ENCODE measurements at places on chromosomes 3 and 15.

- no peak for DNase-seq
Measured at GRCh38 chr3:169695031-169695430, 31.5 kb upstream of the MECOM start.

DNA sequence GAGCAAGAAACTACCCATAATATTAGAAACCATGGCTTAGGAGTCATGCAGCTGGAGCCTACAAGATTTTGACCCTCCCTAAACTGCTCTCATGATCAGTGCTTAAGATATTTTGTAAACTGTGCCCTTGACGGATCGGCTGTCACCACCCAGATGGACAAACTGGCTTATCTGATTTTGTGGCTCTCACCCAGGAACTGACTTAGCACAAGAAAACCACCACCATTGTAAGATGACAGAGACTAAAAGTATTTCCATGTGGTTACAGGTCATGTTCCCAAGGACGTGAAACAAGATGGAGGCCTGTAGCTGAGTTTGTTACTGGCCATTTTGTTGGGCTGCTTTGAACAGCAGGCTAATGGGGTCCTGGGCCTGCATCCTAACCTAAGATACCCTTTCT is 940.9 kb downstream of the OTOL1 start:
- no peak for DNase-seq

DNA sequence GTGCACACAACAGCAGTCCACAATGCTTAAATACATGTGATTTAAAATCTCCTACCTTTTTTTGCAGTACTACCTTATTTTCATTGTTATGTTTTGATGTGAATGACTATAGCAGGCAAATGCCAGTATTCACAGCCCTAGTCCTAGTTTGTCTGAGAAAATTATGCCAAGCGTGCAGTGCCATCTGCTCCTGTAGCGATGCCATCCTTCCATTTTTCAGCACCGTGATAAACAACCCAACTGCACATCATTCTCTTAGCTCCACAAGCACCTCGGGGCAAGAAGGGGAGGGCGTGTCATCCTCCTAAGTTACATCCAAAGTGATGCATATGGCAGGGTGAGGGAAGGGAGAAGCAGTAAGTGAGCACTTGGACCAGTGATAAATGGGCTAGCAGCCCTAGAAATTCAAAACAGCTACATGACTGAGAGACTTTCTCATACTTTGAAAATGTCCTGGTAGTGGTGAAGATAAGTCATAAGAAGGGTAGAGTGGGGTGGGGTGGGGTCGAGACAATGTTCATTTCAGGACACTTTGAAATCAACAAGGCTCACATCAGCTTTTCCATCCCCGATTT is 198.8 kb downstream of the LSAMP start:
- DNase-seq, result no peak

DNA sequence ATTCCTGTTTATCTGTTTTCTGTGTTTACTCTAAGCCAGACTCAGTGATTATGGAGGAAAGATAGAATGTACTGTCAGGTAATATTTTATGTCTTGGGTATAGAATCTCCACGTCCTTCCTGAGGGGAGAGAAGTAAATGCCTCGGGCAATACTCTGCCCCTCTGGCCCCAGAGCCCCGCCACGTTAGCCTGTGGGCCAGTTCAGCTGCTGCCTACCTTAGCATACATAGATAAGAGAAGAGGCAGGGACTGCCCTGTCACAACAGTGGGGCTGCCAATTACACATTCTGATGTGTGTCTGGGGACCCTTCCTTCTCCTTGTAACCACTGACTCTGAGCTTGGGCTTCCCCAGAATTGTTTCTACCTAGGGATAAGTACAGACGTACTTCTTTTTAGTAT is 347.7 kb upstream of the ATP11B start:
- DNase-seq, result no peak

GRCh38 chr3:141255846-141256261 is 24.2 kb downstream of the PXYLP1 start:
- DNase-seq, result no peak

DNA sequence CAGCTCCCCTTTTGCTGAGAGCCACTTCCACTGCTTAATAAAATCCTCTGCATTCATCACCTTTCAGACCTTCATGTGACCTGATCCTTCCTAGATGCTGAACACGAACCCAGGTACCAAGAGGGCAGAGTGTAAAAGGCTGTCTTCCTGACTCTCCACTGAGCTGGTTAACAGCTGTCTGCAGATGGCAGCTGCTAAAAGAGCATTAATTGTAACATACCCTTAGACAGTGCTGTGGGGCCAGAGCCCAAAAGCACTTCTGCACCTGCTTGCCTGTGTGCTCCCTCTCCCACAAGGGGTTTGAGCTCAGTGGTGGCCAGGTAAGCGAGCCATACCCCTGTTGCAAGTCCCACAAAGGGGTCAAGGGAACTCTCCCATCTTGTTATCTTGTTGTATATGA is 187.3 kb downstream of the UBE2E2 start:
- DNase-seq, result no peak

- no peak for DNase-seq
Measured at GRCh38 chr15:42182328-42182886, 25.7 kb downstream of the VPS39 start.

GRCh38 chr3:62493109-62493801 is 119.9 kb upstream of the FEZF2 start:
- no peak for DNase-seq

GRCh38 chr15:57036352-57036751 is 117.9 kb downstream of the TCF12 start:
- DNase-seq, result no peak

- DNase-seq, result no peak
Measured at GRCh38 chr15:96047255-96047931, 283.1 kb upstream of the NR2F2 start.

Measured in stimulated activated CD8-positive, alpha-beta memory T cell treated with anti-CD3 and anti-CD28 coated beads, Interleukin-15, amount 100 ng/mL, for 4 hours (primary cell).